Stimulated activated CD8-positive, alpha-beta memory T cell treated with anti-CD3 and anti-CD28 coated beads, Interleukin-15, amount 100 ng/mL, for 48 hours (primary cell): ENCODE measurements at places on chromosomes 11 and 22.

GRCh38 chr11:67167091-67167490 lies 48.0 kb downstream of the KDM2A start:
- no peak for DNase-seq

- DNase-seq: peak; percentile 20
These were observed 110.8 kb downstream of the CEP164 start for GRCh38 chr11:117438371-117439000.

- DNase-seq: no peak
These were observed 304.2 kb downstream of the BRD1 start for GRCh38 chr22:49523374-49524008.

DNA sequence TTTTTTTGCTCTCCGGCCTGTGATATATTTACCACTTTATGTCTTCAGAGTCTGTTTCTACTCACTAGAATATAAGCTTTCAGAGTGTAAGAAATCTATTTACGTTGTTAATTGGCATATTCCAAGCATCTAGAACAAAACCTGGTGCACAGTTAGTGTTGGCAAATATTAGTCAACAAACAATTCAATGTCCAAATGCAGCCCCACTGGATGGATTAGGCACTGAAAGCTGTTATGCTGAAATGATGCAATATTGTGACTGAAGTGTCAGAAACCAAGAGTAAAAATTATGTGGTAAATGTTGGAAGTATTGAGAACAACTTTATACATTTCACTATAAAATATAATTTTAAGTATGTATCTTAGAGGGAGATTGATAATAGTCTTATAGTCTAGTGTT lies 24.8 kb downstream of the CASP4 start:
- DNase-seq: no peak

- DNase-seq: no peak
These were observed 17.7 kb upstream of the TMPRSS5 start for GRCh38 chr11:113723787-113724186.

GRCh38 chr22:25007444-25008106 lies 55.1 kb downstream of the KIAA1671 start:
- DNase-seq: no peak

DNA sequence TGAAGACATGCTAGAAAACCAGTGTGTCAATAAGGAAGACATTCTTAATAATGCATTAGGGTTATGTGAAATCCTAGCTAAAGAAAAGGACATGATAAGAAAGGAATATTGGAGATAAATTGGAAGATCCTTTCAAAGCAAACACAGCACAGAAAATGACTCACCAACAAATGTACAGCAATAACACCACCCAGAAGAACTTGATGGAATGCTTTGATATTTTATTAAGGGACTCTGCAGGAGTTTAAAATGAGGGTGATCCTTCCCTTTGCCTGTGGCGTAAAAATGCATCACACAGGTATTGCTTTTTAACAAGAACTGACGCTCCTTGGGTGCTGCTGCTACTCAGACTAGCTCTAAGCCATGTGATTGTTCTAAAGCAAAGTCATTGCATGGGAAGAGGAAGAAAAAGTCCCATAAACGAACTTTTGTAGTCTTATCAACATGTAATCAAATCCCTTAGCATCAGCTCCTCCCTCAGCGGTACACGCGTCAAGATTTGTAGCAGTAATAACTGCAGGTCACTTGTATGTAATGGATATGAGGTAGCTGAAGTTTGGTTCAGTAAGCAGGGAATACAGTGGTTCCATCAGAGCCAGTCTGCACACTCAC lies 48.4 kb upstream of the EED start:
- no peak for DNase-seq

- no peak for DNase-seq
These were observed 11.2 kb upstream of the TUB start for GRCh38 chr11:8069771-8070170.

- no peak for DNase-seq
These were observed 58.0 kb upstream of the FADD start for GRCh38 chr11:70145071-70145470.

GRCh38 chr11:12090061-12090591 lies 20.3 kb upstream of the MICAL2 start:
- no peak for DNase-seq

DNA sequence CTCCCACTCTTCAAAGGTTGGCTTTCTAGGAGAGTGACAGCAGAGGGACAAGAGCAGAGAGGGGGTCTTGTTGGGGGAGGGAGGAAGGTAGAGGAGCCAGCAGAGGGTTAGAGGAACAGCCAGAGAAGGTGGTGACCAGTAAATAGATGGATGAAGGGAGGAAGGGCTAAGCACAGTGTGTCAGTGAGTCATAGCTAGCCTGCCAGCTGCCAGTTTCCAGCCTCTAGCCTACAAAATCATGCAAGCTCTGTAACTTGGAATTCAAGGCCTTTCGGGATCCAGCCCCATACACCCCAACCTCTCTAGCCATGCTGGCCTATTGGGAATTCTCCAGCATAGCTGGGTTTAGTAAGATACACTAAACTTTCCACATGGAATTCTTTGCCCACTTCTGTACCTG lies 147.4 kb upstream of the TEAD1 start:
- DNase-seq: no peak

DNA sequence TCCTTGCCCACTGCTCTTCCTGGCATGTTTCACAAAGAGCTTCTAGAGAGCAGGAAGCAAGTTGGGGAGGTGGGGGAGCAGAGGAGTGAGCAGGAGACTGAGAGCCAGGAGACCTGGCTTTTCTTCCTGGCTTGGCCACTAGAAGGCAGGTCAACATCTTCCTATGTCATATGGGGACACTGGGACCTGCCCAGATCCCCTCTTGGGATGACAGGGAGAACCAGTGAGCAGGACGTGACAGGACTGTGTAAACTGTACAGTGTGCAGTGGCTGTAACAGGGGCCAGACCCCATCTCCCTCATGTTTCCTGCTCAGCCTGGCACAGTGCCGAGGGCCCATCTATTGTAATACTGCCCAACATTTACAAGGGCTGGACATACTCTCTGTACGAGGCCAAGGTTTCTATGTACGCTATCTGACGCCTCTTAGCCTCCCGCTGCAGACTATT lies 29.4 kb downstream of the GDPD5 start:
- DNase-seq: no peak

DNA sequence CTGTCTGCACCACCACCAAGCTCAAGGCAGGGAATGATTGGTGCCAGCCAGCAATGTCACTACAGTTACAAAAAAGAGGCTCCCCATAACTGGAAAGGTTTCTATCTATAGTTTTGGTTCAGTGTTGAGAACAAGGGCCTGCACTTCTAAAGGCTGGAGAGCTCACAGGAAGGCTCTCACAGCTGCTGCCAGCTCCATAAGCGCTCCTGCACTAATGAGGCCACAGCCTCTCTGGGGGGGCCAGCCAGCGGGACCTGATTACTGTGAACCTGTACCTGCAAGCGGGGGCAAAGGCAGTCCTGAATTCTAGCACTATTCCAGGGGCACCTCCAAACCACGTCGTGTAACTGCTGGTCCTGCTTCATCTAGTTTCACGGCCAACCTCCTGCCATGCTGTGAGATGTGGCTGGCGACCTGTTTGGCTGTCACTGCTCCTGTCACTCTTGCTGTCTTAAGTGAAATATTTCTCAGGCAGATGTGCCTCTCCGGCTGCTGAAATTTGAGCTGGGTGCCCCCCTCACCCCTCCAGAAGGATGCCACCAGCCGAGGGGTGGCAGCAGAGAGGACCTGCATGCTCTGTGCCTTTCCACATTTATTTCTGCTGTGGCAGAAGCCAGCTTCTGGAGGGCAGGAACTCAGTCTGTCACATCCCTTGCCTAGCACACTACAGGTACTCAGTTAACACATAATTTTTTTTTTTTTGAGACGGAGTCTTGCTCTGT lies 53.3 kb upstream of the ARFGAP3 start:
- DNase-seq: no peak

DNA sequence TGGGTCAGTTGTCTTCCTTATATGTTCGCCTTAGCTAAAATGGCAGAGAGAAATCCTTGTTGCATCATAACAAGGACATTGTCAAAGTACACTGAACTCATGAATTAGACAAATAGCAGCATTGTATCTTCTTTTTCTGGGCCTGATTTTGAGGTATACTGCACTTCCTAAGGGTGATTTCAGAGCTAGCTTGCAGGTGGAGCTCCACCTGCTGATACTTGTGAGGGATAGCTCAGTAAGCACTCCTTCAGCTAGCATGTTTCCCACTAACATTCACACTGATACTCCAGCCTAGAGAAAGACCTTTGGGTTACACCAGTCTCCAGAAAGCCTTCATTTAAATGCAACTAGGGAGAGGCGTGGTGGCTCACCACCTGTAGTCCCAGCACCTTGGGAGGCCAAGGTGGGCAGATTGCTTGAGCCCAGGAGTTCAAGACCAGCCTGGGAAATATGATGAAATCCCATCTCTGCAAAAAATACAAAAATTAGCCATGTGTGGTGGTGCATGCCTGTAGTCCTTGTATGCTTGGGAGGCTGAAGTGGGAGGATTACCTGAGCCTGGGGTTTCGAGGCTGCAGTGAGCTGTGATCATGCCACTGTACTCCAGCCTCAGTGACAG lies 29.8 kb downstream of the JAM3 start:
- no peak for DNase-seq

DNA sequence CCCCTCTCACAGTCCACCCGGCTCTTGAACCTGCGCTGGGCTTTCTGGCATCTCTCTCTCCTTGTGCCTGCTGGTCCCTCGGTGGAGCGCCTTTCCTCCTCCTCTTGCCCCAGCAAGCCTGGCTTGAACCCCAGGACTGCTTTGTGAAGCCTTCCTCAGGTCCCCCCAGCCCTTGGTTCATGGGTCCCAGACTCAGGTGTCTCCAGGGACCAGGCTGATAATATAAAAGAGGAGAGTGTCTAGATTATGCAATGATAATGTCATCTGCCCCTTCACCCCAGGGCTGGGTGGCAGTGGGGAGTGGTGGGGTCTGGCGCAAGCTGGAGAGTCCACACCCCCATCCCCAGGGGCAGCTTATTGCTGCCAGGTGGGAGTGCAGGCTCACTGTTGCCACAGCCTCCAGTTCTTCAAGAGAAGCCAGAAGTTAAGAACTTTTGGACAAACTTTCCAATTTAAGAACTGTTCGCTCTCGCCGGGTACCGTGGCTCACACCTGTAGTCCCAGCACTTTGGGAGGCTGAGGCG lies 36.6 kb upstream of the PARVG start:
- no peak for DNase-seq

DNA sequence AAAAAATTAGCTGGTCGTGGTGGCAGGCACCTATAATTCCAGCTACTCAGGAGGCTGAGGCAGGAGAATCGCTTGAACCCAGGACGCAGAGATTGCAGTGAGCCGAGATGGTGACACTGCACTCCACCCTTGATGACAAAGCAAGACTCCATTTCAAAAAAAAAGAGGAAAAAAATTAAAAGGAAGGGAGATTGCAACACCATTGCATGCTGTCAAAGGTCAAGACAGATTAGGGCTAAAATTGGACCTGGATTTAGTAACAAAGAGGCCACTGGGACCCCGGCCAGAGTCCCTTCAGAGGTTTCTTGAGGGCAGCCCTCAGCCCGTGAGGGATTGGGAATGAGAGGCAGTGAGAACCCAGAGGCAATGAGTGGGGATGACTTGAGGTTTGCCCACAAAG lies 8.2 kb upstream of the MAFF start:
- no peak for DNase-seq

DNA sequence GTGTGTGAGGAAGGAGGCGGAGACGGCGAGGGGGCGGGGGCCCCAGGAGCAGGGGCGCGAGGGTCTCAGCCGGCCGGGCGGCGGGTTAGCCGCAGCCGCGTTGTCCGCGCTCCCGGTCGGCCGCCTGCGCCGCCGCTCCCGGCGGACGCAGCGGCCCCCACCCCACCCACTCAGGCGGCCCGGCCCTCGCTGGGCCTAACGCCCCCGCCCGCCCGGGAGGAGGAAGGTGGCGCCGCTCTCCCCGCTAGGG lies at the start of gene FCHSD2:
Gene FCHSD2, minus strand, starts transcription at position 191 of the 250 bp plus-strand sequence. CDS start 441 bp downstream, outside the sequence.
- DNase-seq: no peak

DNA sequence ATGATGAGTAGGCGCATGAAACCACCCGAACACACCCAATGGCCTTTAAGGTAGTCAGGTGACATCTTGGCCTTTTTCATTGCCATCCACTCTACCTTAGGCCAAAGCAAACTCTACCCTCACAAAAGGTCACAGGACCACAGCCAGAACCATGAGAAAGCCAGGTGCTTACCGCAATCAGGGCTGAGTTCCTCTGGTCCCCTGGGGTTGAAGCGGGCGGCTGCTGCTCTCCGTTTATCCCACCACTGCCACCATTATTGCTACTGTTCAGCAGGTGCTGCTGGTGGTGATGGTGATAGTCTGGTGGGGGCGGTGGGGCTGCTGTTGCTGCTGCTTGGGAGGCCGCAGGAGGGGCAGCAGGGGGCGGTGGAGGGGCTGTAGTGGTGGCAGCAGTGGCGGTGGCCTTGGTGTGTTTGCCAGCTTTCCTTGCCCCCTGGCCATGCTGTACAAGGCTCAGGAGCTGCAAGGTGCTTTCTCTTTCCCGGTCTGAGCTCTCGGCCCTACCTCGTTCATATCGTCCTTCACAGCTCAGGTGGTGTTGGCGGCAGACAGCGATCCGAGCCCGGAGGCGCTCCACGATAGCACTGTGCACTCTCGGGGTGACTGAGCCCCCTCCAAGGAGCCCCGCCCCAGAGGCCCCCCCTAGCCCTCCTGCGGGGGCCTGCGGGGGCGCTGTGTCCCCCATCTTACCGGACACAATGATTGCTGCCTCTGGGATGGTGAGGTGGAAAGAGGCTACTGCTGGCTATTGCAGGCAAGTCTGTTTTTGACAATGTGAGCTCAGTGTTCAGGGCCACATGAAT lies 1.6 kb downstream of the MAML2 start:
- peak; percentile 57 for DNase-seq

DNA sequence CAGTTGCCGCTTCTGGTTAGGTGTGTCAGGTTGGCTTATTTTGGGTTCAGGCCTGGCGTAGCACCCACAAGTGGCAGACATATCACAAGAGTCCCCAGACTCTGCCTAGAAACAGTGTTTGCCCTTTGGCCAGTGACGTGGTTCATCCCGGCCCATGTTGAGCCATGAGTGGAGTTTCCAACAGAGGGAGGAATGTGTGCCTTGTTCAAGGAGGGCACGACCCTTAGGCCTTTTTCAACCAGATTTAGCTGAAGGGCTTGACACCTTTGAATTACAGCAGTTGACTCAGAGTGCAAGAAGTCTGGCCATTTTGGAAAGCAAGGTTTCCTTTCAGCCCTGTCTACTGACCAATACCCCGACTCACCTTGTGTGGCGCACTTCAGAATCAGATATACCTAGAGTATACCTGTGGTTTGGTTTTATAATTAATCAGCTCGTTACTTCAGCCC lies 15.1 kb upstream of the AIFM3 start:
- DNase-seq: no peak

- no peak for DNase-seq
These were observed 74.7 kb downstream of the ADAMTS15 start for GRCh38 chr11:130523166-130523565.

DNA sequence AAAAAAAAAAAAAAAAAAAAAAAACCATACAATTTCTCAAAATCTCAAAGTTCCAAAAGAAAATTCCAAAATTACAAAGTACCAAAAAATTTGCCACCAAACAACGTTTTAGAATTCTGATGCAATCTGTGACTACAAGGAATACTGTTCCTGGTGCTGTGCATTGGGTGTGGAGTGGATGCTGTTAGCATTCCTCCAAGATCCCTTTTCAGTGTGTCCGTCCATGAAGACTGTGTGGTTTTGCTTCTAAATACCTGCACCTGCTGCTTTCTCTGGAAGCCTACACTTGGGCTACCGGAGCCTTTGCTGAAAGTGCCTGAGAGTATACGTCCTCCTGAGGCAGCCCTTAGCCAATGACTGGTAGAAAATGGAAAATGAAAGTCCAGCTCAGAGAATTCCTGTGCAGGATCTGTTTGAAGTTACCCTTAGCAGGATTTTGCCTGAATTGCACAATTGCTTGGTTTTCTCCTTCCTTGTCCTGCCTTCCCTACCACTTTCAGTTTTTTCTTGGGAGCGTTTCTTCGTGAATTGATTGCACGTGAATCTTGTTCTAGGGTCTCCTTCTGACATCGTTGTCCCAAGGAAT lies 140.8 kb downstream of the TRPC6 start:
- no peak for DNase-seq
